ENCODE measurements at places on chromosomes 6 and 20.

GRCh38 chr6:18990059-18990978, 603.2 kb downstream of the RNF144B start:
- DNase-seq: peak; percentile 85

GRCh38 chr20:46151936-46152335, 33.8 kb downstream of the CD40 start:
- peak; percentile 72 for DNase-seq

- DNase-seq: no peak
These were observed 88.5 kb upstream of the HIVEP1 start for GRCh38 chr6:11923621-11924020.

GRCh38 chr20:46828471-46828870, 66.2 kb upstream of the EYA2 start:
- no peak for DNase-seq

DNA sequence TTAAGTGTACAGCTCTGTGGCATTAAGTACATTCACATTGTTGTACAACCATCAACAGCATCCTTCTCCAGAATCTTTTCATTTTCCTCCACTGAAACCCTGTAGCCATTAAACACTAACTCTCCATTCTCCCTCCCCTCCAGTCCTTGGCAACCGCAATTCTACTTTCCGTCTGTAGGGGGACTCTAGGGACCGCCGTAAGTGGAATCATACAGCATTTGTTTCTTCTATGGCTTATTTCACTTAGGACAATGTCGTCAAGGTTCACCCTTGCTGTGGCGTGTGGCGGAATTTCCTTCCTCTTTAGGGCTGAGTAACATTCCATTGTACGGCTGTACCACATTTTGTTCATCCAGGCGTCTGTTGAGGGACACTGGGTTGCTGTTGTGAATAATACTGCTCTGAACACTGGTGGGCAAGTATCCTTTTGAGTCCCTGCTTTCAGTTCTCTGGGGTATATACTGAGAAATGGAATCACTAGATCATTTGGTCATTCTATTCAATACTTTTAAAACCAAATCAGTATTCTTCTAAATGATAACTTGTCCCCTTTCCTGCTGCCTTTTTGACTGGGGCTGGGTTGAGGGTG, 50.7 kb downstream of the PPP1R3G start:
- peak; percentile 57 for DNase-seq

DNA sequence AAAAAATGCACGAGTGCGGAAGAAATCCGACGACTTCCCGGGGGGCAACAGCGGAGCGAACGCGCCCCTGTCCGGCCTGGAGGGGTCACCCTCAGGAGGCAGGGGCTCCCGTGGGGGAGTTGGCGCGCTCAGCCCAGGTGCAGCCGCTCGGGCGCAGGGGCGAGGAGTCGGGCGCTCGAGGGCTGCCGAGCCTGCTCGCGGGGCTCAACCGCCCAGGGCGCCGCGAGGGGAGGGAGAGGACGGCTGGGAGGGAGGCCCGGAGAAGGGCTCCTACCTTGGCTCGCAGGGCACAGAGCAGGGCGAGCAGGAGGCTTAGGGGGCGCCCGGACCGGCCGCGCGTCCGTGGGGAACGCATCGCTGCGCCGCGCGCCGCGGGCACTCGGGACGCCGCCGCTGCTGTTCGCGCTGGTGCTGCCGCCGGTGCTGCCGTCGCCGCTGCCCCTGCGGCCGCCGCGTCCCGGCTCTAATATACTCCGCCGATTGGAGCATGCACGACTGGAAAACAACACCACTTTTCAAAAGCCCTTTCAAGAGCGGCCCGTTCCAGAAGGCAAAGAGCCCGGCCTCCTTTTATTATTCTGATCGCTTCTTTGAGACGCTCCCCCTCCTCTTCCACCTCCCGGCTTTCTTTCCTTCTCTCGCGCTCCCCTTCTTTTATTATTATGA, 490 bp downstream of the JAG1 start:
- DNase-seq: peak; percentile 38

GRCh38 chr6:38776515-38776914, 61.4 kb downstream of the DNAH8 start:
- no peak for DNase-seq

- DNase-seq: no peak
These were observed 158.7 kb downstream of the UBE3D start for GRCh38 chr6:82906951-82907350.

- DNase-seq: no peak
These were observed 34.9 kb downstream of the PPP1R3G start for GRCh38 chr6:5120011-5120410.

DNA sequence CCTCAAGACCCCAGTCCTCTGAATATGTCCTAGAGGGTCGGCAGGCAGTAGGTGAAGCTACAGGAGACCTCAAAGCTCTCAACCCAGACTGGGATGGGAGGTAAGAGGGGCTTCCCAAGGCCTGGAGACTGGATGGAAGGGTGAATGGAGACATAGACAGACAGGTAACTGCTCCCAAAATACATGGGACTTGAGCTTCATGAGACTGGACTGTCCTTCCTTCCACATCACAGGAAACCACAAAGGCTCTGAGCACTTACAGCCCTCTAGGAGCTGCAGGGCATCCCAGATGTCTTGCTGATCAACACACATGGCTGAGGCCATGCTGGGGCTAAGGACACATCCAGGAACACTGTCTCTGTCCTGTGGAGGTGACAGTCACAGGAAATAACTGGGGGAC, 11.6 kb downstream of the HSPA12B start:
- DNase-seq: no peak

DNA sequence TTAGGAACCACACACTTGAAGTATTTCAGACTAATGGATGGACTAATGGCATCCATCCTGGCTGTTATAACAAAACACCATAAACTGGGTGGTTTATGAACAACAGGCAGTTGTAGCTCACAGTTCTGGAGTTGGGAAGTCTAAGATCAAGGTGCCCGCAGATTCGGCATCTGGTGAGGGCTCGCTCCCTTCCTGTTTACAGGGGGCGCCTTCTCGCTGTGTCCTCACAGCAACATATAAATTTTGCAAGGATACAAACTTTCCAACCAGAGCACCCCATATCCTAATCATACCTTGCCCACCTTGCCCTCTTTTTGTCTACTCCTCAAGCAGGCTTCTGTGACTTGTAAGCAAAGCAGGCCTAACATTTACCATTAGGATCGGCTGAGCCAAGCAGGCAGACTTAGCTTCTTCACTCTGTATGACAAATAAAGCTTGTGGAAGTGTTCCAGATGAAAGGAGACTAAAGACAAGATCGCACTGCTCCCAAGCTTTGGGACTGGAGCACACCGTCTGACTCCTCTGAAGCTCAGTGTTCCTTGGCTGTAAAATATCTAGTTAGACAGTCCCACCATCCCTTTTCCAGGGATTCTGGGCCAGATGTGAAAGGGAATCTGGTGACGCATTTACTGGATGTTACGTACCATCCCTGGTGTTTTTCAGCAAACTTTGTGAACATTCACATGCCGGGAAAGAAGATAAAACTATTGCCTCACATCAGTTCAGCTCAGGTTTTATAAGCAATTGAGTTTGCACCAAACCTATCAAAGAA, 34.9 kb downstream of the GFOD1 start:
- no peak for DNase-seq

GRCh38 chr20:1121429-1121828, 3.0 kb downstream of the PSMF1 start:
- DNase-seq: no peak

DNA sequence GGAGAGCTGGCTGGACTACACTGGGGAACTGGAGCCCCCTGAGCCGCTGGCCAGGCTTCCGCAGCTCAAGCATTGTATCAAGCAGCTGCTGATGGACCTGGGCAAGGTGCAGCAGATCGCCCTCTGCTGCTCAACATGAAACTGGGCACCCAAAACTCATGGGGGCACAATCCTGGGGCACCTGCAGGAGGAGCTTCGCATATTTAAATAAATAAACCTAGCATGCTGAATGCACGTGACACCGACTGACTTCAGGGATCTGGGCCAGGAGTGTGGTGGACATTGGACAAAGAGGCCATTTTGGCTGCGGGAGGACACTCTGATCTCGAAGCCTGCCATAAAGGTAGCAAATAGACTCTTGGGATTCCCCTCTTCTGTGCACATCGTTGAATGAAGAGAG, 6.8 kb downstream of the SCAND1 start:
- peak; percentile 57 for DNase-seq

DNA sequence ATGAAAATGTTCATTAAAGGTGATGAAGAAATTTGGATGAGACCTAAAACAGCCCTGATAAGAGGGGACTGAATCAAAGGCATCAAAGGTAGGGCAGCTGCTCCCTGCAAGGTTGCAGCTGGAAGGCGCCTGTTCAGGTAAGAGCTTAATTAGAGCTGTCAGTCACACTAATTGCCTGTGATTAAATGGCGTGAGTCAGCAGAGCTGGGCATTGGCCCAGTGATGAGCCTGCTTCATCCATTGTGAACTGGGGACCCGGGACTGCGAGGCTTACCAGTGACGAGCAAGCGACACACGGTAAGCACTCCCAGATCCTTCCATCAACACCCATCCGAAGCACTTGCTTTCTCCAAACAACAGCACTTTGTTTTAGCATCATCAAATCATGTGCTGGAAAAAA, 621.5 kb upstream of the CDH4 start:
- DNase-seq: peak; percentile 81

DNA sequence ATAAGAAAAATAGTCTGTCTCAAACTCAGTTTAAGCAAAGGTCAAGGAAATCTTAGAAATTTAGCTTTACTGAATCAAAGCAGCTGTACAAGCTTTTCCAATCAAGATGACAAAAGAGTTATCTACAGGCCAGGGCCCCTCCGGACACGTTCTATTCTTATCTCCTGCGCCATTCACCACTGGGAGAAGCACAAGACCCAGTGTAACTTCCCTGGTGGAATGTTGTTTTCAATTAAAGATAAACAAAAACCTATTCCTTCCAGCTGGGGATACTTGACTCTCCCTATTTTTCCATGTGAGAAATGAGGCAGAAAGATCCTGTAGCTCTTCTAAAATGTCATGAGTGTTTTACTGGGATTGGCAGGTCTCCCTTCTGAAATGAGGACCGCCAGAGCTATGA, 123.3 kb downstream of the TBX18 start:
- no peak for DNase-seq

GRCh38 chr20:63086421-63087235, 79.9 kb upstream of the BHLHE23 start:
- DNase-seq: no peak

- no peak for DNase-seq
These were observed 130.9 kb downstream of the SULF2 start for GRCh38 chr20:47654370-47654769.

DNA sequence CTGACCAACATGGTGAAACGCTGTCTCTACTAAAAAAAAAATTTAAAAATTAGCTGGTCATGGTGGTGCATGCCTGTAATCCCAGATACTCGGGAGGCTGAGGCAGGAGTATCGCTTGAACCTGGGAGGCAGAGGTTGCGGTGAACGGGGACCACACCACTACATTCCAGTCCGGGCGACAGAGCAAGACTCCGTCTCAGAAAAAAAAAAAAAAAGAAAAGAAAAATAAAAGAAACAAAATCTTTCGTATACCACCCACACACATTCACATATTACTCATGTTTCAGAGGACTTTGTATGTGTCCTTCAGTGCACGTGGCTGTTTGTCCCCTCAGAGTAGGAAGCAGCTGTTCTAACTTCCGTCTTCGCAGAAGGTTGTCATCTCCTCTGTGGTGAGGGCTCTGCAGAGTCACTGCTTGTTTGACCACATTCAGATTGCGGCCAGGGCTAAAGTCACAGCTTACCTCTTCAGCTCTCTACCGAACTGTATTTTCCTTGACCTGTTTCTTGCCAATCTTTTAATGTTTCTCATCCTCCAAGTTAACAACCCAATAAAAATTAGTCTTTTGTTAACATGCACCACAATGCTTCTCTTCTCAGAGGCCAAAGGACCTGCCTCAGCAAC, 36.6 kb upstream of the HIVEP1 start:
- DNase-seq: no peak

- no peak for DNase-seq
These were observed 216.6 kb downstream of the HIVEP2 start for GRCh38 chr6:142728364-142728763.

DNA sequence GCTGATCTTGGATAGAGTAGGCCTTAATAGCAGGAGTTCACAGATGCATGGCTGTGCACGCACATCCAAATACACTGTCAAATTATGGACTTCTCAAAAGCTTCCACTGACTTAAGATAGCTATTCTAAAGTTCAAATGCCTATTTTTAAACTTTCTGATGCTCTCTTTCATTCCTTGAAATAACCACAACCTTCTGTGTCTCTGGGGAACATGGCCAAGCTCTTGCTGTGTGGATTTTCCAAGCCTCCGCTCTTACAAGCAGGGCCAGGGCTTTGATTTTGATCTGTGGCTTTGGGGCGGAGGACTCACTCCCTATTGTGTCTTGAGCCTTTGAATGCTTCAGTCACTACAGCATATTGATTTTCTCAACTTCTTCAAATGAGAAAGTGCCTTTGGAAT, 35.7 kb upstream of the SNRPB2 start:
- DNase-seq: no peak
